ENCODE measurements at places on chromosomes 3 and 15. TPM values are rescaled to one million over a fixed set of nuclear protein-coding genes. Genes with fewer than 3 reads are reported as not detected.

Gene C3orf70
- total RNA-seq: 0.29 TPM

Gene MUC20
- not detected for total RNA-seq

Gene GLDN
- 0.53 TPM for total RNA-seq

Gene RAB6B
- not detected for total RNA-seq

Gene SYNPR
- total RNA-seq: not detected

Gene SGO1
- 7.6 TPM for total RNA-seq

Gene BFSP2
- total RNA-seq: not detected

Gene GPR171
- total RNA-seq: not detected

Gene GFM1
- 30.7 TPM for total RNA-seq

Gene FANCD2
- 39.2 TPM for total RNA-seq

Gene HDDC3
- 20.7 TPM for total RNA-seq
